Stromal cell of bone marrow (primary cell): ENCODE measurements at places on chromosomes 6 and 20.

- DNase-seq, result no peak
Observed at GRCh38 chr6:3962291-3963280, 113.4 kb downstream of the FAM50B start.

DNA sequence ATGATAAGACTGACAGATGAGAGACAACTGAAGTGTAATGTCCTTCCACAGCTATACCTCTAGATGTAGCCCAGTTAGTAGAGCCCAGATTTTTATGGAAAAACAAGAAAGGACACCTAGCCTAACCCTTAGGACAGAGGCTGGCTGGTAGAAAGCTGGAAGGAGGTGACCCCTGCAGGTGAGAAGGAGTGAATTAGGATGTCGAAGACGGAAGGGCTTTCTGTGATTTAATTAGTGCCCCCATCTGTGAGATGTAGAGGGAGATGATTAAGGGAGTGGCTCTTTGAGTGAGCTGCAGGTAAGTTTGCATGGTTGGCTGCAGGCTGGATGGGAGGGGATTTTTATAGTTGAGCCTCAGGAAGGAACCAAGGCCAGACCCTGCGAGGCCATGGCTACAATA is 82.8 kb downstream of the GFRA4 start:
- no peak for DNase-seq

DNA sequence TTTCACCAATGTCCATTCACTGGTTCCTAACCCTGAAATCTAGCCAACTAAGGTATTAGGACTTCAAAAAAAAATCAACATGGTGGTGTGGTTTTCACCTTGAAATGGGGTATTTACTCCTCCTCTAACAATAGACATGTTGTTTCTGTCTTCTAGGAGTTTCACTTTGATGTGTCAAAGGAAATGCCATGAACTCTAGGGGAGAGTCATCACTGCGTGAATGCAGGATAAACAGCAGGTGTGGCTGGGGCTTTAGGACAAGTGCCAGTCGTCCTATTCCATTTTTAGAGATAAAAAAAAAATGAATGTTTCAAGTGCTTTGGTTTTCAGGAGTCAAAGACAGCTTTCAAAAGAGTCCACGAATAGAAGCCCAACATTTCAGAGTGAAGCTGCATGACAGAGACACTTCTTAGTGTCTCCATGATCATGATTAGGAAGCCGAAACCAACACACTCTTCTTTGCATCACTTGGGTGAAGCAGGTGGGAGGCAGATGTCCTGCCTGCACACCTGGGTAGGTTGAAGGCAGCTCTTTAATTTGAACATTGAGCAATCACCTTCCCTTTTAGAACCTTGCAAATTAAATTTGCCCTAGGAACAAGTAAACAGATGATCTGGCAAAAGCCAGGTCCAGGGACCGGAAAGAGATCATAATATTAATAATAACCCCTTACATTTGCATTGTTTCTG is 328.5 kb upstream of the PRDM1 start:
- no peak for DNase-seq

GRCh38 chr6:84026721-84027164 is 6.8 kb upstream of the MRAP2 start:
- no peak for DNase-seq

DNA sequence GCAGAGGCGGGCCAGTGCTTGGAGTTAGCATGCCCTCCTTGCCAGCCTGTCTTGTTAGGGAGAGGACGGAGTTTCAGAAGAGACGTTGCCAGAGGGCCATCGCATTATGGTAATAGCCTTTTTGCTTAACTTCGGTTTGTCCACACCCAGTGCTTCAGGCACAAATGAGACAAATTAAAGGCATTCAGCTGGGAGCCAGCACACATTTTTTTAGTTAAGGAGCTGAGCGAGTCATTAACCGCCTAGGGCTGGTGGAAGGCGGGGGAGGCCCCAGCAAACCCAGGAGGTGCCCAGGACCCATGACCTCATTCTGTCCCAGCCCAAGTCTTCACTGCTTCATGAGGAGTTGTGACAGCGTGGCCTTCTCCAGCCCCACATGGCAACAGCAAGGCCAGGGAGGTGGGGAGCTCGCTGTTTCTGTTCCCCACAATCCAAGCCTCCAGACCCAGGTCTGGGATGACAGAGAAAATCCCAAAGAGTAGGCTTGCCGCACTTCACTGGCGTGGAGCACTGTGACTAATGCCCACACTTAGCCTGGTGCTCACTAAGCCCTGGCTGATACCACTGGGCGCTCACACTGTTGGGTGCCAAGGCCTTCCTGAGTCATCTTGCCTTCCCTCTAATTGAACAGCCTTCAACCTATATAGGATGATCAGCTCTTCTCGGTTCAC is 237.1 kb downstream of the ANKRD60 start:
- DNase-seq, result peak; percentile 58

DNA sequence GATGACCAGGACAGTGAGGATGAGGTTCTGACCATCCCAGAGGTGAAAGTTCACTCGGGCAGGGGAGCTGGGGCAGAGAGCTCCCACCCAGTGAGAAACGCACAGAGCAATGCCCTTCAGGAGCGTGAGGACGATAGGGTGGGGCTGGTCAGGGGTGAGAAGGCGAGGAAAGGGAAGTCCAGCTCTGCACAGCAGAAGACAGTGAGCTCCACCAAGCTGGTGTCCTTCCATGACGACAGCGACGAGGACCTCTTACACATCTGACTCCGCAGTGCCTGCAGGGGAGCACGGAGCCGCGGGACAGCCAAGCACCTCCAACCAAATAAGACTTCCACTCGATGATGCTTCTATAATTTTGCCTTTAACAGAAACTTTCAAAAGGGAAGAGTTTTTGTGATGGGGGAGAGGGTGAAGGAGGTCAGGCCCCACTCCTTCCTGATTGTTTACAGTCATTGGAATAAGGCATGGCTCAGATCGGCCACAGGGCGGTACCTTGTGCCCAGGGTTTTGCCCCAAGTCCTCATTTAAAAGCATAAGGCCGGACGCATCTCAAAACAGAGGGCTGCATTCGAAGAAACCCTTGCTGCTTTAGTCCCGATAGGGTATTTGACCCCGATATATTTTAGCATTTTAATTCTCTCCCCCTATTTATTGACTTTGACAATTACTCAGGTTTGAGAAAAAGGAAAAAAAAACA is 16.6 kb upstream of the SLC22A1 start:
- DNase-seq, result no peak

- DNase-seq, result no peak
Observed at GRCh38 chr6:146581968-146582367, 16.8 kb upstream of the ADGB start.

DNA sequence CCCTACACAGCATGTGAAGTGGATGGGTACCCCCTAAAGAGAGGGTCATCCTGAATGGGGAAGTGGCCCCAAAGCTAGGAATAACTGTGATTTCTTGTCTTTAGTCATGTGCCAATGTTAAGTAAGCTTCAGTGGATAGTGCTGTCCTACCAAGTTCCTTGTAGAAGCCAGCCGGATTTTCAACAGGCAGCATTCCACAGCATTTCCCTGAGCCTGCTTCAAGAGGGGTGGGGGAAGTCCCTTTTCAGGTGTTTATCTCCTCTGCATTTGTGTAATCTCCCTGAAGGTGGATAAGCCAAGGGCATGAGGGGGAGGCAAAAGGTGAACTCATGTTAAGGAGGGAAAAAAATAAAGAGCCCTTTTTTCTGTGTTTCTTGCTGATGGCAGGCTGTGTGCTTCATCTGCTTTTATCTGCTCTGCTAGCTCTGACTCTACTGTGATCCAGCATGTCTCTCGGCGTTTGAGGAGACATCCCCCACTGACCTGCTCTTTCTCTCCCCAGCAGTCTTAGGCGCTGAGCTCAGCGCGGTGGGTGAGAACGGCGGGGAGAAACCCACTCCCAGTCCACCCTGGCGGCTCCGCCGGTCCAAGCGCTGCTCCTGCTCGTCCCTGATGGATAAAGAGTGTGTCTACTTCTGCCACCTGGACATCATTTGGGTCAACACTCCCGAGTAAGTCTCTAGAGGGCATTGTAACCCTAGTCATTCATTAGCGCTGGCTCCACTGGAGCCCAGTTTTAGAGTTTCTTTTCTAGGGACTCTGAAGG is 1.9 kb downstream of the EDN1 start:
- DNase-seq, result no peak

DNA sequence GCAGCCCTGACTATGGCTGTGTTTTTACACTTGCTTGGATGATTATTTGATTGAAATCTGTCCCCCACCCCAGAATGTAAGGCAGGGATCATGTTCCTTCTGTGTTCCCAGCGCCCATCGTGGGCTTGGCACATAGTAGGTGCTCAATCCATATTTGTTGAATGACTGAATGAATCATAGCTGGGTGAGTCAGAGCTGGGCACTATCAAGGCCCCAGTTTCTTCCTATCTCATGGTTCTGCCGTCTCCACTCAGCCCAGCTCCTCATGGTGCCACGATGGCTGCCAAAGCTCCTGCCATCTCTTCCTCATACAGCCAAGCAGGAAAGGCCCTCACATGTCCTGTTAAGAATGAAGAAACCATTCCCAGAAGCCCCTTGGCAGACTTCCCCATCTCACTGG is 29.0 kb downstream of the CEBPB start:
- DNase-seq, result no peak

- DNase-seq, result no peak
Observed at GRCh38 chr6:145235207-145235606, 500.1 kb downstream of the EPM2A start.

DNA sequence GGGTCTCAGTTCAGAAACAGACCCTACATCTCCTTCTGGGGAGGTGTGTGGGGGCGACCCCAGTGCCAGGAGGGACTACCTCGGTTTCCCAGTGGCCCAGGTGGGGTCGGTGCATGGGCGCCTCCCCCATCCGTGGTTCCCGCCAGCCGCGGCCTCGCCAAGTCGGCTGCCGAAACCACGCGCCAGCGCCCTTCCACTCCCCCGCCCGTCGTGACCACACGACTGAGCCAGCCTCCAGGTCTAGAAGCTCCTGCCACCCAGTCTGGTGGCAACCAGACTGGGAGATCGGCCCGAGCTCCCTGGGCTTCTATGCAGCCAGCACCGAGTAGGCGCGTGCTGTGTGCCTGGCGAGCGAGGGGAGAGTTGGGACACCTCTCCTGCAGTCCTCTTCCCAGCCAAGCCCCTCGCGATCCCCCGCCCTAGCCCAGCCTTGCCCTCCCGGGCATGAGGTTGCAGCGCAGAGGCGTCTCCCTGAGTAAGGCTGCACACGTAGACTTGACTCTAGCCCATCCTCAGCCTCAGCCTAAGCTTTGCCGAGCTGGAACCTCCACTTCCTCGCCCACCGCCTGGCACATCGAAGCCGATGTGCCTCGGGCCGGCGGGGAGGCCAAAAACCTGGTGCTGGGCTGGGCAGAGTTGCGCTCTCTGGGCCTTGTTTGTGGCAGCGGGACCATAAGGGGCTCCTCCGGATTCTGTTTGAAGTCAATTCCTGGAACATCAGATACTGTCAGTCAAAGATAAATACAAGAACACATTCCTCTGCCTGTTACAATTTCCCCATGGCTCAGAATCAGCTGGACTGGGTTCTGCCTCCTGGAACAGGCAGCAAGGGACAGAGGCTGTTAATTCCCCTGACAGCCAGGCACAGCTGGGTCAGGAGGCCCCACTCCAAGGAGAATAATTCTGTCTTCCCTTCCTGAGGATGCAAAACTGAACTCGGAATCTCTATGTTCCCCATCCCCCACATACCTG is 1.5 kb upstream of the CPNE5 start:
- no peak for DNase-seq

DNA sequence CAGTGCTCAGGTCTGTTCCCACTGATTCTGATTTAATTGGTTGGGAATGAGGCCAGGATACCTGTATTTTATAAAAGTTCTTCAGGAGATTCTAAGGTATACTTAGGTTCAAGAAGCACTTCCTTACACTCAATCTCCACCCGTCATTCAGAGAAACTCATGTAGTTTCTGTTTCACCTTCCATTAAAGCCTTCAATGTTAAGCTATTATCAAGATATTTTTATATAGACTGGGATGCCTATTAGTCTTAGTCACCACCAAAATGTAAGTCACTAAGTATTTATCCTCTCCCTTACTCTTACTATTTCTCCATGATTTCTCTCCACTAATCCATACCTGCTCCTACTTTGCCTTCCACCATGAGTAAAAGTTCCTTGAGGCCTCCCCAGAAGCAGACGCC is 38.1 kb upstream of the GCLC start:
- DNase-seq, result no peak

GRCh38 chr20:1654996-1655395 is 2.6 kb downstream of the SIRPG start:
- no peak for DNase-seq

DNA sequence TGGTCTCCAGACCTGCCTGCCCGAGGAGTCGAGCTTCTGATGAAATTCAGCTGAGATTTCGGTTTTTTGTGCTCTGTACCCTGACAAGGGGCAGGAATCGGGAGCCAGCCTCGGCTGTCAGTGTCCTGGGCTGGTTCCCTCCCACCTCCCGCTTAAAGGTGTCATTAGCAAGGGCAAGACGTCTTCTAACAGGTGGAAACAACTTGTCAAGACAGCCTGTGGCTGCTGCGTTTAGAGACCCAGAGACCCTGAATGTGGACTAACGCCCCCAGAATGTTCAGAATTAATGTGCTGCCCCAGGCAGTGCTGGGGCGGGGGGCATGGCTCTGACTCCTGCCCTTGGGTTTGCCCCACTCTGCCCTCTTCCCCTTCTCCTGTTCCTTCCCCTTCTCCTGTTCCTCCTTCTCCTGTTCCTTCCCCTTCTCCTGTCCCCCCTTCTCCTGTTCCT is 69.7 kb downstream of the PHACTR3 start:
- DNase-seq, result no peak

- no peak for DNase-seq
Observed at GRCh38 chr6:150710236-150710635, 110.6 kb downstream of the PLEKHG1 start.

- DNase-seq, result no peak
Observed at GRCh38 chr6:12866422-12867029, 150.0 kb downstream of the PHACTR1 start.

- DNase-seq, result no peak
Observed at GRCh38 chr6:52251113-52251512, 6.8 kb upstream of the IL17F start.

- DNase-seq, result no peak
Observed at GRCh38 chr6:34241351-34242215, 4.9 kb downstream of the HMGA1 start.

DNA sequence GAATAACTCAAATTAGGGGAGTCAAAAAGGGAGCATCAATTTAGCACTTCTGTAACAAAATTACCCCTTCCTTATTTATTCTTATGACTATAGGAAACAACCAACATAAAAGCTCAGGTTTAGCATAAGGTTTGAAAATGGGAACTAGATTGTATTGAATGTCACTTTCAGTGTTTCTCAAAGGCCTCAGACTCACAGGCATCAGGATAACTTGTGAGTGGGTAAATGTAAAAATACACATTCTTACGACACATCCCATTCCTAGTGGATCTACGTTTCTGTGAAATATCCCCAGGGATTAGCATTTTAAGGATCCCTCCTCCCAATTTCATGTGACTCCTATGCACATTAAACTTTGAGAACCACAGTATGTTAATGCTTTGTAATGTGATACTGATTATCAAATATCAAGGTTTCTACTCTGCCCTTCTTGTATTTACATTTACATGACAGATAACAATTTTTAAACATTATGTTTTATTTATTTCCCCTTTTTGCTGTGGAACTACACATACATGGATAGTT is 114.8 kb downstream of the HS3ST5 start:
- DNase-seq, result no peak
